ENCODE measurements at places on chromosomes 2 and 18.

- DNase-seq = no peak
Measured at GRCh38 chr2:184598316-184599053, at the start of gene ZNF804A. TSS of gene ZNF804A (plus strand) at chr2:184598529. CDS start at chr2:184598960, 431 bp downstream.

- DNase-seq = no peak
Measured at GRCh38 chr2:3334392-3335345, 42.9 kb downstream of the EIPR1 start.

GRCh38 chr2:236342951-236343350 lies 78.7 kb upstream of the ASB18 start:
- DNase-seq = no peak

- no peak for DNase-seq
Measured at GRCh38 chr2:70513738-70514137, 39.9 kb downstream of the TGFA start.

DNA sequence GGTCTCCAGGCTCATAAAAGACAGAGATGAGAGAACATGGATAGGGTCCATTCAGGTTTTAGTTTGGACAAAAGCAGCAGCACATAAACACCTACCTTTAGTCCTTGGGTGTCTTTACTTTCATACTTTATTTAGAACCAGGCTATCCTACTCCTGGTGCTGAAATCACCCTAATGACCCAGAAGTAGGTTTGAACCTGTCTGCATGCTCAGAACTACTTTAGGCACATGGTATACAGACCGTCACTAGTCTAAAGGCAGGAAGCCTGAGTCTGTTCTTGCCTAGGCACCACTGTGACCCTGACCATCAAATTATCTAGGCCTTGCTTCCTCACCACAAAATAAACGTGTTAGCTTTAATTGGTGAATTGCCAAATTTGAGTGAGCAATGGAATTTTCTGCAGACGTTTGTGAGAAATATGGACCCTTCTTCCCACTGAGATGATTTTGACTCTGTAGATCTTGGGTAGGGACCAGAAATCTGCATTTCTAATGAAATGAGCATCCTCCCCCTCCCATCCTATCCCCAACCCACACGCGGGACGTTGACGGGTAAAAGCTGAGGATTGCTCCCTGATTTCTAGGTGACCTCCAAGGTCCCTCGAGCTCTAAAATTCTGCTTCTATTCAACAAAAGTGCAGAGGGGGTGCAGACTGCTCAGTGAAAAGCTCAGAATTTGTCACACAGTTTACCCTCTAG lies 75.1 kb downstream of the PLEKHM3 start:
- no peak for DNase-seq

DNA sequence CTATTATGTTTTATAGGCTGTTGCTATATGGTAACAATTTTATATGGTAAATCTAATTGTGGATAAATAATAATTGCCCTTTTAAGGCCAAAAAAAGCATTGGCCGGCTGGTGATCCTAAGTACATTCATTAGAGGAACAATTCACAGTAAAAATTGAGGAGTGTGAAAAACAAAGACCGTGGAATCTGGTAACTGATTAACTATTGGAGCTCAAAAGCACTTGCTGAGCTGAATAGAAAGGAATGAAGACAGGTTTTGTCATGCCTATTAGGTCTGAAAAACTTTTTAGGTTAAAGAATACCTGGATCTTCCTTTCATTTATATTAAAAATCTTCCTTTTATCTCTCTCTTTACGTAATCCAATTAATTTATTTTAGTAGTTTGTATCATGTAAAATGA lies 18.5 kb upstream of the RBBP8 start:
- DNase-seq = no peak

DNA sequence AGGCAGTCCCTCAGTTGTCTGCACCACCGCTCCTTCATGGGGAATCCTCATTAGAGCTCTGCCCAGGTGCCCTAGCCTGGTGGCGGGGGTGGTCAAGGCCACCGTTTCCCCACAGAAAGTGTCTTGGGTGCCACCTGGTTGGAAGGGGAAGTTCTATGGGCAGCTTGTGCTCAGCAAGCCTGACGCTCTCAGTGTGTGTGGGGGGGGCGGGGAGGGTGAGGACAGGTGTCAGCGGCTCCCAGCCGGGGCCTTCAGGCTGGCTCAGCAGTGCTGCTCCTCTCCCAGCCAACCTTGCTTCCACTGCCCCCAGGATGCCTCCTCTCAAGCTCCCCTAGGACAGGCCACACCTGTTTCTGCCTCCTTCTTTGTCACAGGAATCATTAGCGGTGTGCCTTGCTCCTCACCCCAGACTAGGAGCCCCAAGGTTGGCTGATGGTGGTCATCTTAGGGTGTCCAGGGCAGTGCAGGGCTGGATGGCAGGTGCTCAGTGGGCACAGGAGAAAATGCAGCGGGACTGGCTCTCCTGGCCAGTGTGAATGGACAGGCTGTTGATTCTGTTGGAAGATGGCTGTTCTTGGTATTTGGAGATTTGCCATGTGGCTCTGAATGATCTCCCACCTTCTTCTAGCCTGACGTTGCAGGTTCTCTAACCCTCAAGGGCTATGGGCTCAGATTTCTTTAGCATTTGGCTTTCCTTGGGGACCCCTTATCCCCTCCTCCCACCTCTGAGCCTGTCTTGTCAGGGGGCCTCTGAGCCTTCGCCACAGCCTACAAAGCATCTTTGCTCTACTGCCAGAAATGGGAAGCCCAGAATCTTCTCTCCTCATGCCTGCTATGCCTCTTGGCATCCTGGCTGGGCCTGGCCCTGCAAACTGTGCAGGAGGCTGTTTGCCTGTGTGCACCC lies 185.8 kb upstream of the HS6ST1 start:
- no peak for DNase-seq

- DNase-seq = no peak
Measured at GRCh38 chr2:179987916-179988315, 19.2 kb downstream of the CWC22 start.

DNA sequence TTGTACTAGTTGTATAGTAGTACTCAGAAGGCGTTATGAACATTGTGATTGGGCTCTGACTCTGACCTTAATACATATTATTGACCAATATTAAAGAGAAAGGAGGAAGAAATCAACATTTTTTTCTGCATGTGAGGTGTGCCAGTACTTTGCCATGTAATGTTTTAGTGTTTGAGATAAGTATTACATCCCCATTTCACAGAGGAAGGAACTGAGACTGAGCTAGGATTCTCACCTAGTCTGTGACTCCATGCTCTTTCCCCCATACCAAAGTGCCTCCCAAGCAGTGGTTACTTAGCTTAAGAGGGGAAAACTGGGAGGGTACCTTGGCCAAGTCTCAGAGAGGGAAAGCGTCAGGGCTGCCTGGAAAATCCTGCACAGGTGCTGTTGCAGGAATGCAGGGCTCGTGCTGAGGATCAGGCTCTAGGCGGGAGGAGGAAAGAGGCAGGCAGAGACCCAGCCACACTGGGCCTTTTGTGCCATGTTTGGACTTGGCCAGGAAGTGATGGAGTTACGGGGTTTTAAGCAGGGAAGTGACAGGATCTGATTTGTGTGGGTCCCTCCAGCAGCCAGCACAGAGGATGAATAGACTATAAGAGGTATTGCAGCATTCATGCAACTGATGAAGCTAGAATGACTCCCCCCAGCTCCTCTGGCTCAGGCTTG lies 1.7 kb downstream of the PNKD start:
- DNase-seq = no peak

DNA sequence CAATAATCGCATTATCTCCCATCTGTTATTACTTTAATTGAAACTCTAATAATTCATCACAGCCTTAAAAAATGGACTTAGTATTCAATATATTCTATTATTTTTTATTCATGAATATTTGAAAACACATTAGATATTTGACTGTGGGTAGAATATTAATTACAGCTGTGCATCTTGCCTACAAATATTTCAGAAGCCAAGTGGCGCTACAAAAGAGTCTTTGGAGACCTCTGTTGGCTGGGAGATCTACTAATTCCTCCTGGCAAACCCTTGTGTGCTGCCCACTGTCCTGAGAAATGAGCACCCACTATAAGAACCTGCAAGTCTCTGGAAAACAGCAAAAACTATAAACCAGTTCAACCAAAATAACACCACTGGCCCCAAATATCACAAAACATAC lies 54.5 kb downstream of the PRELID3A start:
- DNase-seq = no peak
